ENCODE measurements at places on chromosomes 1 and 21.

DNA sequence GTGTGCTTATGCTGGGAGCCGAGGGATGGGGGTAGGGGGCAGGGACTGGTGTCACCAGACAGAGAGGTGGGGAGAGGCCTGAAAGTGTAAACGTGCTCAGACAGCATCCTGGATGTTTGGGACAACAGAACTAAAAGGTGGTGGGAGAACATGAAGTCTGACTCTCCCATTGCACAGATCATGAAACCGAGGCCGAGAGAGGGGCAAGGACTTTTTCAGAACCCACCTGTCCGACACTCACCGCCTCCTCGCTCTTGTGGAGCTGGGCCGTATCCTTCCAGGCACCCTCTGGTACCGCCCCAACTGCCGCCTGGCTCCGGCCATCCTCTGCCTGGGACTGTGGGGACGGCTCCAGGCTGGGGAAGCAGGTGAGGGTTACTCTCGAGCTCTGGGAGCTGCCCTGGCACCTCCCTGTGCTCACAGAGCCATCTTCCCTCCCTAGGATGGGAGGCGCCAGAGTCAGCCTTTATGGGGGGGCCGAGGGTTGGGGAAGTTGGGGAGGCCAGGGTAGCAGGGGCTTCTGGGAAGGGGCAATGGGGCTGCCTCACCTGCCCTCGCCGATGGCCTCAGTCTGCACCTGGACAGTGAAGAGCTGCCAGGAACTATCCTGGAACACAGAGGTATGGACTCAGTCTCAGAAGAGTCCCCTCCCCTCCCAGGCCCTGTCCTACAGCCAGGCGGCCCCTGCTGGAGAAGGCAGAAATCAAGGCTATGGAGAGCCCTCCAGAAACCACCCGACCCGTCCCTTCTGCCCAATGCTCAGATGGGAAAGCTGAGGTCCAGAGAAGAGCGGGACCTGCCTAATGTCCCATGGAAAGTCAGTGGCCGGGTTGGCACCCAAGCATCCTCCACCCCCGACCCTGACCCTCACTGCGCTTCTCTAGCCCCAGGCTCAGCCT, 7.0 kb downstream of the ATP13A2 start:
- no peak for DNase-seq

DNA sequence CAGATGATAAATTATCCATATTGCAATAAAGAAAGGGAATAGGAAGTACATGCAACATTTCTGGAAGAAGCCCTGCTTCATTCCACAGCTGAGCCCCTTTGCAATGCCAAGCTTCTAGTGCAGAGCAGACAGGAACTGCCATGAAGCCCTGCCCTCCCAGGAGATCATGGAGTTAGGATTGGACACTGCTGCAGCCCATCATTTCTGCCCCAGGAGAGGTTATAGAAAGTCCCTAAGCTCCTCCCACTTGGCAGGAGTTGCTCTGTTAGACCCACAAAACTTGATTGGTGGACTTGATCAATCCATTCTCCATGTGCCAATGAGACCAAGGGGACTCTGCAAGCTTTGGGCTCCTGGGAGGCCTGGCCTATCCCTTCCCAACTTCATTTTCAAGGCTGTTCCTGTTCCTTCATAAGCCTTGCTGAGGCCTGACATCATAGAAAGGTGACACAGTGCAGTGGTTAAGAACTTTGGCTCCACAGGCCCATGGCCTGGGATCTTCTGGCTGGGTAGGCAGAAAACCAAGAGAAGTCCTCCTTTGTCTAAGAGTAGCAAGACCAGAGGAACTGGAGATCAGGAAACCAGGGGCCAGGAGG, 1.3 kb upstream of the LAPTM5 start:
- DNase-seq = peak; percentile 69

GRCh38 chr1:111669268-111669667, 49.7 kb downstream of the RAP1A start:
- no peak for DNase-seq

- DNase-seq = peak; percentile 29
Observed at GRCh38 chr1:87091425-87091824, 177.0 kb downstream of the HS2ST1 start.

GRCh38 chr1:159952932-159953331, 1.1 kb downstream of the SLAMF9 start:
- DNase-seq = no peak

DNA sequence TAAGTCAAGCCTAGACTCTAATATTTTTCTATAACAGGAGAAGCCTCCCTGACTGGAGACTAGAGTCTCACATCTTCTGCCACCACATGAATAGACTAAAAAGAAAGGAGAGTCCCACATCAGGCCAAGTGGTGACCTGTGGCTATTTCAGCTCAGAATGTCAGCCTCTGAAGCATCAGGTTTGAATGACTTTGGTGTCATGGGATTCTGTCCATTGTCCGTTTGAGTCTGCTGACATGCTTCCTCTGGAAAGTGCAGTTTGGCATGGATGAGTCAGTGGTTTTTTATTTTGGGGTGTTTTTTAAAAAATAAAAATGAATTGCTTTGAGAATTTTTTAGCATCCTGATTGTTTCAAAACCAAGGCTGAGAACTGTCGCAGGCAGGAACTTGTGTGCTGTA, 19.5 kb downstream of the DYRK3 start:
- no peak for DNase-seq

GRCh38 chr1:181640956-181641355, 157.6 kb downstream of the CACNA1E start:
- DNase-seq = no peak

- no peak for DNase-seq
Observed at GRCh38 chr1:12048372-12048771, 14.7 kb upstream of the TNFRSF8 start.

GRCh38 chr1:78577257-78578100, 42.8 kb upstream of the IFI44L start:
- DNase-seq = no peak

GRCh38 chr1:192809307-192810252, 741 bp downstream of the RGS2 start:
- DNase-seq = peak; percentile 71

DNA sequence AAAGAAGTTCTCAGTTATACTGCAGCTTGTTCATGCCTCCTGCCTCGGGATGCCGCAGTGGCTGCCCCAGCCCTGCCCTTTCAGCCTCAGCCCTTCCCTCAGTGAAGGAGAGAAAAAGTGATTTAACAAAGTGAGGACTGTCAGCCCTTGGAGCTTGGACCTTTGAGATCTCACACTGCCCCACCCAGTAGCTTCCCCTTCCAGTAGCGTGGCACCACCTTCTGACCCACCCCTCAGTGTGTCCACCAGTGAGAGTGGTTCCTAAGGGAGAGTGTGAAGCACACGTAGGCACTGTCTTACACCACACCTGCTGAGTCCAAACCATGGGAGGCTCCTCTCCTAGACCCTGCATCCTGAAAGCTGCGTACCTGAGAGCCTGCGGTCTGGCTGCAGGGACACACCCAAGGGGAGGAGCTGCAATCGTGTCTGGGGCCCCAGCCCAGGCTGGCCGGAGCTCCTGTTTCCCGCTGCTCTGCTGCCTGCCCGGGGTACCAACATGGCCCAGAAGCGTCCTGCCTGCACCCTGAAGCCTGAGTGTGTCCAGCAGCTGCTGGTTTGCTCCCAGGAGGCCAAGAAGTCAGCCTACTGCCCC, at the start of gene CDA:
Gene CDA (plus strand): TSS at position 464 of the 592 bp plus-strand sequence. CDS start 33 bp downstream, at position 497.
- peak; percentile 20 for DNase-seq

DNA sequence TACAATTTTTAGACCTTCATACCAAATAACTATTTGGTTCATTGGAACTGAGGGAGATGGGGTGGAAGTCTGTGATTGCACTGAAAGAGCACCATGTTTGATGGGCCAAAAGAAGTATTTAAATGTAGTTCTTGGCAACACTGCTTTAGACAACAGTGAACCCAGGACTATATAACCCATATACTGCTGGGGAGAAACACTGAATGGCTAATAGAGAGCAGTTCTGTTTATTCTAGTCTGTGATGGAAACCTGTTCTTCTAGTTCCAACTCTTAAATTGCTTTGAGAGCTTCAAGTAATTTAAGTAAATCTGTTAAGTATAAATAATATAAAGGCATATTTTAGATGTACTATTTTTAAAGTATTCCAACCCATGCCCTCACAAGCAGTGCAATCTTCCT, 96.3 kb downstream of the NIBAN1 start:
- DNase-seq = no peak

- DNase-seq = peak; percentile 2
Observed at GRCh38 chr1:148264374-148265276, 112.5 kb upstream of the NBPF11 start.

GRCh38 chr1:232813760-232814159, 8.5 kb downstream of the MAP10 start:
- DNase-seq = no peak

- DNase-seq = no peak
Observed at GRCh38 chr21:29146726-29147125, 16.3 kb downstream of the MAP3K7CL start.

GRCh38 chr1:150176593-150176992, 26.9 kb downstream of the PLEKHO1 start:
- peak; percentile 54 for DNase-seq

GRCh38 chr1:24235921-24236788, 49.1 kb upstream of the IFNLR1 start:
- DNase-seq = no peak

GRCh38 chr1:167455786-167456446, 62.4 kb downstream of the CD247 start:
- DNase-seq = no peak

DNA sequence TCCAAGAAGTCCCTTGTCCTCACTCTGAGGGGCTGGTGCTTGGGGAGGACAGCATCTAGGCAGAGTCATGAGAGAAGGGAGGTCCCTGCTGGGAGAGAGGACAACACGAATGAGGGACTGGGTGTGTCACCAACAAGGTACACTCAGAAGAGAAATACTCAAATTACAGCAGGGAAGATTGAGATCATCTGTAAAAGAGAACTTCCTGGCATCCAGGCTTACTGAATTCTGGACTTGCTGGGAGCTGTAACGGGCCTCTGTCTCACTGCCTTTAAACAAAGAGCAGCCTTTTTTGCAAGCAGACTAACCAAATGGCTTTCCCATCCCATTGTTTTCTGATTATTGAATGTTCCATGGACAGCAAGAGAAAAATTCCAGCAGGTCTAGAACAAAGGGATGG, 195.7 kb upstream of the RAB4A start:
- DNase-seq = no peak

- no peak for DNase-seq
Observed at GRCh38 chr1:226809785-226810571, 60.4 kb upstream of the PSEN2 start.

DNA sequence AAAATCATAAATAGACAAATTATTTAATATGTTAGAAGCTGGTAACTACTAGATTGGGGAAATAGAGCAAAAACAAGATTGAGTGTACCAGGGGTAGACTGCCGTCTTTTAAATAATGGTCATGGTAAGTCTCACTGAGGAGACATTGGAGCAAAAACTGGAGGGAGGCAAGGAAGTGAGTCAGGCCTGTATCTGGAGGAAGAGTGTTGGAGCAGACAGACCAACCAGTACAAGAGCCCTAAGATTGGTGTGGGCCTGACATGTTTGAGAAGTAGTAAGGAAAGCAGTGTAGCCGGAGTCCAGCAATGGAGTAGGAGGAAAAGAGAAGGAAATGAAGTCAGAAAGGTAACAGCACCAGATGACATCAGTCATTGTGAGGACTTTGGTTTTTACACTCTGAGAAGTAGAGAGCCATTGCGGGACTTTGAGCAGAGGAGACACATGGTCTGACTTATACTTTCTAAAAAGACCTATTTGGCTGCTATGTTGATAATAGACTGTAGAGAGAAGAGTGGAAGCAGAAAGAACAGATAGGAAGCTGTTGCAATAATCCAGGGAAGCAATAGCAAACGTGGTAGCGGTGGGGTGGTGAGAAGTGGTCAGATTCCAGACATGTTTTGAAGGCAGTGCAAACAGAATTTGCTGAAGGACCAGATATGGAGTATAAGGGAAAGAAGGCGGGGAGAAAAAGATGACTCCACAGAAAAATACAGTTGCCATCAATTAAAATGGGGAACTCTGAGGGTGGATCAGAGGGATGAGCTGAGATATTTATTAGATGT, 44.7 kb upstream of the GJA5 start:
- DNase-seq = no peak

- peak; percentile 85 for DNase-seq
Observed at GRCh38 chr1:207024202-207025145, 8.1 kb downstream of the C1orf116 start.

GRCh38 chr1:88736633-88737248, 52.7 kb downstream of the PKN2 start:
- peak; percentile 58 for DNase-seq

DNA sequence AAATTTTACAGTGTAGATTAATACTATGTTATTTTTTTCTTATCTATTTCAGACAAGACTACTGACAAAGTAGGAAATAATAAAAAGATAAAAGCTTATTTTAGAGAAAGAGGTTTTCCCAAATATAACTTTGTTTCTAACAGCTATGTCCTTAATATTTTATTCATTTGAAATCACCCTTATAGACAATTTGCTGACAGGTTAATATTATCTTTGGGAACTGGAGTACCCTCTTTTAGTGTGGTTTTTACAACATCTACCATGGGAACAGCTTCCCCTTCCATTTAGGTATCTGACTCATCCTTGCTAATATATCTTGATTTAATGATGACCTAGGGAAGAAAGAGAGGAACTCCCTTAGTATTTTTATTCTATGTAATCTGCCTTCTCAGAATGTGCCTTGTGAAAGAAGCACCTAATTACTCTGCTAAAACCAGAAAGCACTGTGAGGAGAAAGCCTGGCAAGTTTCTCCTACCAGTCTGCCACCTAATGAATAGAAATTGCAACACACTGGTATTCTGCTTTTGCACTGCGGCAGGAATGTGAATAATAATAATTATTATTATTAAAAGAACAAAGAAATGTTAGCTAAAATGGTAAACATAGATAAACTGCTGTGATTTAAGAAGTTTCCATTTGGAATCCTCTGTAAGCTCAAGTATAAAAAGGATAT, 192.8 kb downstream of the PDE4B start:
- no peak for DNase-seq

GRCh38 chr1:192045131-192045530, 113.1 kb upstream of the RGS18 start:
- no peak for DNase-seq

DNA sequence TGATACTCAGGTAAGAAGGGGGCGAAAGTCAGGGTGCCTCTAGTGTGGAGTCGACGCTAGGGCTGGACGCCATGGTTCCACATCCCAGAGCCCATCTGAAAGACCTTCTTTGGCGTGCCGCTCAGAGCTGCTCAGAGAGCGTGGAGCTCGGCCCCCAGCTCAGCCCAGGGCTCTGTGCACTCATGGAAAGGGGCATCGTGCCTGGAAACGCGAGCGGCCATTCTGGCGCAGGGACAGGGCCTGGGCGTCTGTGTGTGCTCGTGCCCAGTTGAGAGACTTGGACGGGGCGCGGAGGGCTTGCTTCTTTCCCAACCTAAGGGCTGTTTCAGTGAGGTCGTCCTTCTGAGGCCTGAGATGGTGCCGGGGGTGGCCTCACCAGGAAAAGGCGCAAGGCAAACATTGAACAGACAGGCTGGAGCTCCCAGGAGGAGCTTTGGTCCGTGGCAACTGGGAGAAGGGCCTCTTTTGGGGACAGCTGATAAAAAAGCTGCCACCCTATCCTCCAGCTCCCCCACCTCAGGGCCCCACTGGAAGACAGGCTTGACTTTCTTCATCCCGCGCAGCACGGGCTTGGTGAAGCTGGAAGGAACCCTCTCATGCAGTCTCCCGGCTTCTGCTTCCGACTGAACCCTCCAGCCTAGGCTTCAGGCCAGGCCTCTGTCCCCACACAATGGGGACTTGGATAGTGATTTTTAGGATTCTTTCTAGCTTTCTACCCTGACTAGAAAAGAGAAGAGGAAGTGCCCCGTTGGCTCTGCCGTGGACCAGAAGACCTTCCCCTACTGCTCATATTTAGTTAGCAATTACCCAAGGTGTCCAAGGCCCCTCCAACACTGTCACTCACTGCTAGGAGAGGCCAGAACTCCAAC, 77.1 kb downstream of the CD58 start:
- peak; percentile 49 for DNase-seq

All from NB4 (cell line).